ENCODE measurements at places on chromosomes 1 and 21. TPM values are rescaled to one million over a fixed set of nuclear protein-coding genes. Genes with fewer than 3 reads are reported as not detected.

Gene SLAMF9
- polyA plus RNA-seq, result not detected

Gene NBPF6
- not detected for polyA plus RNA-seq

Gene ZNF683
- not detected for polyA plus RNA-seq

Gene GJA5
- polyA plus RNA-seq, result 36.4 TPM

Gene IL10
- polyA plus RNA-seq, result 0.49 TPM

Gene FHAD1
- polyA plus RNA-seq, result 0.84 TPM

Gene ATAD3B
- polyA plus RNA-seq, result 13.3 TPM

Gene OR2T29
- not detected for polyA plus RNA-seq

Gene IL19
- 0.41 TPM for polyA plus RNA-seq

Gene SIM2
- polyA plus RNA-seq, result 6.5 TPM

Gene IFI16
- 30.0 TPM for polyA plus RNA-seq

Gene SPRR2E
- polyA plus RNA-seq, result not detected

Gene SEMA4A
- polyA plus RNA-seq, result 16.4 TPM

Gene ITSN1
- 8.1 TPM for polyA plus RNA-seq

Gene GPR37L1
- not detected for polyA plus RNA-seq

Gene OR2L8
- not detected for polyA plus RNA-seq

Gene PIGK
- polyA plus RNA-seq, result 31.0 TPM

Gene SERPINC1
- 0.82 TPM for polyA plus RNA-seq

Gene GNAT2
- not detected for polyA plus RNA-seq

Gene NBPF12
- 4.5 TPM for polyA plus RNA-seq

Gene B3GALT5
- polyA plus RNA-seq, result 0.24 TPM
